ENCODE measurements at places on chromosomes 2 and 18.

DNA sequence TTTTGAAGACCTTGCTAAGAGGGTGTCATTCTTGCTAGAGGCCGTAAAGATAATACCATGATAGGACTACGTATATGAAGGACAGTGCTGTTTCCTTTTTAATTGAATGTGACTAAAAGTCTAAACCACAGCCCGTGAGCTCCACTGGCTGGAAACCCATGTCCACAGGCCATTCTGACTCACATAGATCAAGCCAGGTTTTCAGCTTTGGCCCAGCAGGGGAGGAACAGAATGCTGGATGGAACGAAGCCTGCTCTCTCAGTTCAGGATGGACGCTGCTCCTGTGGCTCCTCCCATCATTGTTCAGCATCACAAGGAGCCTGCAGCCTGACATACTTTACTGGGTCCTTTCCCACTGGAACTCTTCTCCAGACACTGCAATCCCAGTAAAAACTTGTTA is 47.6 kb downstream of the ALPK2 start:
- no peak for DNase-seq

GRCh38 chr18:45850021-45850420 is 24.5 kb downstream of the SIGLEC15 start:
- DNase-seq: no peak

- DNase-seq: no peak
Observed at GRCh38 chr2:42567364-42567763, 1.1 kb upstream of the MTA3 start.

DNA sequence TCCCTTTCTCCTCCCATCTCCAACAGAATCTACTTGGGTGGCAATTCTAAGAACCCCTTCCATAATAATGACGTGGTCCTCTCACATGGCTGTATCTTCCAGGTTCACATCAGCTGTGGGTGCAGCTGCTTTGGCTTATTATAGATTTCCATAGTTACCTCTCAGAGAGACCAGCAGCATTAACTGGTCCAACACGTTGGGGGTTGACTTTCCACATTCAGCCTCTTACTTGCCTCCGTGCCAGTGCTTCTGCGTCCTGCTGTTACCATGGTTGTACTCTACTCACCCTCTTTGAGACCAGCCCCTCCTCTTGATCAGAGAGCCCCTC is 570.7 kb downstream of the PLCL1 start:
- no peak for DNase-seq
